Neuronal stem cell (in vitro differentiated cells): ENCODE measurements at places on chromosomes 11 and 22.

DNA sequence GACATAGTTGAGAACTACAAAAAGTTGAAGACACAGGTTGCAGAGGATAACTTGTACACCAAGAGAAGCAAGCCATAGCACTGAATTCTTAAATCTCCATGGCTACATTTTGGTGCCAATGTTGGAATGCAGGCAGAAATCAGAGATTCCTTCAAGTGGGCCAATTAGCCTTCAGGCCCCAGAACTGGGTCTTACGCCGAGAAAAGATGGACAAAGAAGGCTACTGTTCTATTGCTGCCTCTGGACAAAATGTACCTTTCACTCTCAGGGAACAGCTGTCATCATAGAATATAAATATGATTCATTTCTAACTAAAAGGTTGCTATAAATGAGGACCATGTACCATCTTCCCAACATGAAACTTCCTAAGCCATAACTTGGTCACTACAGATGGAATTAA lies 13.7 kb downstream of the TMEM216 start:
- DNase-seq = no peak

DNA sequence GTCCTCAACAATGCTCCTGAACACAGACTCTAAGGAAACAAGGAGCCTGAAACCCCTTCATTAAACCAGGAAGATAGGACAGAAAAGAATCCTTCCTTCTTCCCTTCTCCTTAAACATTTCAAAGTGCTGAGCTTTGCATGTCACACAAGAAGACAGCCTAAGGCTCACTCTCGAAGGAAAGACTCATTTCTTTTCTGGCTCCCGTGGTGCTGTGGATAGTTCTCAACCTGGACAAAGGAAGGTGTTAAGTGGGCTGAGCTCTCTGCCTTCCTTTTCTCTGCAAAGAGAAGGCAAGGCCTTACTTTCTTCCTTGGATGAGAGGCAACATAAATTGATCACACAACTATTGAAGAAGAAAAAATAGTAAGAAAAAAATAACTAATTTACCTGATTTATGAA lies 452.4 kb upstream of the DDI1 start:
- DNase-seq = no peak

DNA sequence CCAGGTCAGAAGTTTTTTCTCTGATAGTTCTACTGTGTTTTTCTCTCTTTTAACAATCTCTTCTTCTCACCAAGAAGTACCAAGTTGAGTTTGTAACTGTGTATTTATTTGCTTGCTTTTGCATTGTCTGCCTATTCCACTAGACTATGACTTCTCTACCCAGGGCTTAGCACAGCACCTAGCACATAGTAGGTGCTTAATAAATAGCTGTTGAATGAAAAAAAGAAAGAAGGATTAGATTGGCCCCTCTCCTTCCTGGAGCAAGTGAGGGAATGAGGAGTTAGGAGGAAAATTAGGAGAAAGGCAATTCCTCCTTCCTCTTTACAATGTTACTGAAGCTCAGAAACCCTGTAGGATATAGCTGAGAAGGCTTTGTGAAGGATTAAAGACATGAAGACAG lies 83.3 kb downstream of the FBXO7 start:
- DNase-seq = no peak

DNA sequence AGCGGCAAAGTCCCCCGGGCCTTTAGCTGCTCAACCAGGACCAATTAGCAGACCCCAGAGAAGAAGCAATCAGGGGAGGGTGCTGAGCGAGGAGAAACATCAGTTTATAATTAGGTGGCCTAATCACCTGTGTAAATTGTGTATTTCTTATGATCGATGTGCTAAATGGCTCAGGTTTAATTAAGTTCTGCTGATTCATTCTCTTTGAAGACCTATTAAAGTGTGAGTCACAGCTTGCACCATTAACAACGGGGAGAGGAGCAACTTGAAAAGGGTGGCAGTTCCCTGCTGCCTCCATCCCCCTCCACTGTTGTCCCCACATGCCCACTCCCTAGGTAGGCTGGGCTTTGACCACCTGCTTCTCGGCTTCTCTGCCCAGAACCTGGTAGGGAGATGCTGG lies 10.7 kb downstream of the ISX start:
- DNase-seq = no peak
